Epithelial cell of proximal tubule (primary cell): ENCODE measurements at places on chromosomes 7 and 10.

DNA sequence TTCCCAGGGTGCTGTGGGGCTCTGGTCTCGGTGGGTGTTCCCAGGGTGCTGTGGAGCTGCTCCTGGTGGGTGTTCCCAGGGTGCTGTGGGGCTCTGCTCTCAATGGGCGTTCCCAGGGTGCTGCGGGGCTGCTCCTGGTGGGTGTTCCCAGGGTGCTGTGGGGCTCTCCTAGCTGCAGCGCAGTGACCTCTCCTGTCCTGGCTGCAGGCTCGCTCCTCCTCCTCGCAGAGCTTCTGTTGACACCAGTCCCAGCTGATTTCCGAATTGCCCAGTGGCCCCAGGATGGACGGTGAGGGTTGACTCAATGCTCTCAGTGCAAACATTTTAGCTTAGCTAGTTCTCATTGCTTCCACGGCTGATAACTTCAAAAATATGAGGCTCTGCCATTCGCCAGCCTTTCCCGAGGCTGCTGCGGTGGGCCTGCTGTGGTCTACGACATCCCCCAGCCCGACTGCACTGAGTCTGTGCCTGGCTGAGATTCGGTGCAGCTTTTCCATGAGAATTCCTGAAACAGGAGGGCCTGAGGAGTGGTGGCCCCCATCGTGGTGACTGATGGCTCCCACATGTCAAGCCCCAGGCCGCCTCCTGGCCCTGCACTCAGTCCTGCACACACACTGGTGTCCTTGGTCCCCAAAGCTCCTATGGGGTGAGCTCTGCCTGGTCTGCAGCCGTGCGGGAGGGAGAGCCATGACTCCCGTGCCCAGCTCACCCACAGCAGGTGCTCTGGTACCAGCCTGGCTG lies 58.3 kb upstream of the NKX6-2 start:
- DNase-seq: no peak

DNA sequence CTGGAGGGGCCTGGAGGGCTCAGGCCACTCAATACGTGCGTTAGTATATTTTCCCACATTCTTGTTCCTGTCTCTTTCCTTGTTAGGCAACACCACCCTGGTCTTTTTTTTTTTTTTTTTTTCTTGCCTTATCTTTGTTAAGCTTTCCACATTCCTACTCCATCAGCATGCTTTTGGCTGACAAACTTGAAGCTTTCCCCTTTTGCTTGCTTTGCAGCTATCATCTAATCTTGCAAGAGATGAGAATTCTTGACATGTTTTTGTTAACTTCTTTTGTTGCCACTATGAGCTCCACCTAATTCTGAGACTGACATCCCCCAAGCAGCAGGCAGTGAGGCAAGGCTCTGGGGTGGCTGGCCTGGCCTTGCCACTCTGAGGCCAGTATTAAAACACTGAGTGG lies 52.5 kb upstream of the NRP1 start:
- no peak for DNase-seq

- no peak for DNase-seq
Measured at GRCh38 chr10:132411561-132412253, 14.7 kb downstream of the PWWP2B start.

DNA sequence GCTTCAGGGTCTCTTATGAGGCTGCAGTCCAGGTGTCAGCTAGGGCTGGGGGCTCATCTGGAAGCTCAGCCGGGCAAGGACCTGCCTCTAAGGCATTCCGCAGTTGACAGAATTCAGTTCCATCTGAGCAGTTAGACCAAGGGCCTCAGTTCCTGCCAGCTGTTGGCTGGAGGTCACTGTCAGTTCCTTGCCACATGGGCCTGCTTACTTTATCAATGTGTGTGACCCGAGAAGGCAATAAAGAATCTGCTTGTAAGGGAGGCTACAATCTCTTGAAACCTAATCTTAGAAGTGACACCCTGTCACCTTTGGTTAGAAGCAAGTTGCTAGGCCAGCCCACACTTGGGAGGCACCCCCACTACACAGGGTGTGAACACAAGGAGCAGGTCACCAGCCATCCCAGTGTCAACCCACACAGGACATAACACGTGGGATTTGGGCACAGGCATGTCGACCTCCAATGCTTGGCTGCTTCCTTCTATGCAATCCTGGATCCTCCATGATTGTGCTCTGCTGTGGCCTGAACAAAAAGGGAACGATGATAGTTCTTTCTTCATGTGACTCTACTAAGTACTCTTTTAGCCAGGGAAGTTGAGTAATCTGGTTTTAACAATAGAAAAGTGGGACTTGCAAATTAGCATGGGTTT lies 41.8 kb downstream of the MTURN start:
- DNase-seq: no peak

DNA sequence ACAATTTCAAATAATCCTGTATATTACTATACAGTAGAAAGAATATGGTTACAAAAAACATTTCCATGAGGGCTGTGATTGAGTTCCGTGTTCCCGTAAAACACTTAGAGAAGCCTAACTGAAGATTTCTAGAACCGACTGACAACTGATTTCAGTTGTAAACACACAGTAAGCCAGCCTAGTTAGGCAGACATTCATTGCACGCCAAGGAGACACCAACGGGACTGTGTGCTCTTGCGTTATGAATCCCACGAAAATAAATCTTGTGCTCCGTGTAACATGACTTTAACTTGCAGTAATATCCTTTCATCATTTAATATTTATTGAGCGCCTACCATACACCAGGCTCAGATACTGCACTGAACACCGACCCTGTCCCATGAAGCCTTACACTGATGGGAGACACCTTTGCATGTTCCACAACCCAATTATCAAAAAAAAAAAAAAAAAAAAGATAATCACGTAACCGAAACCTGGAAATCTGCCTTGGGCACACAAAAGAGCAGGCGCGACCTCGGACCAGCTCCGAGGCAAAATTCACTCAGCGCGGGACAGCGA lies 420 bp upstream of the KLHL7 start:
- no peak for DNase-seq
